ENCODE measurements at places on chromosomes 3 and 15. TPM values are rescaled to one million over a fixed set of nuclear protein-coding genes. Genes with fewer than 3 reads are reported as not detected.

GRCh38 chr3:141307351-141308059, 60.8 kb upstream of the ZBTB38 start:
- DNase-seq = no peak

DNA sequence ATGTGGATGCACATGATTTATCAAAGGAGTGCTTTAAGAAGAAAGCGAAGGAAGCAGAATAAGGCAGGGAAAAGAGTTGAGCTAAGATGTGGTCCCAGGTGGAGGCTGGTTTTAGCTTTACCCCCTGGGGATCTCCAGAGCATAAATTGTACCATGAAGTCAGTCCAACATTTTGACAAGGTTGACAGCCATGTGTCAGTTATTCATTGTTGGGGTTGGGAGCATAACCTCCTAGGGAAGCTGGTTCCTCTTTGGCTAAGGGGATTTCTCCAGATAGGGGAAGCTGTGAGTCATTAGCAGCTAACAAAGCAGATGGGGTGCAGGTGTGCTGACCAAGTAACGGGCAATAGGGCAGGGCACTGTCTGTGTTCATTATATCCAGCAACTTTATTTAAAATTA, 123.7 kb upstream of the IGSF10 start:
- peak; percentile 18 for DNase-seq

DNA sequence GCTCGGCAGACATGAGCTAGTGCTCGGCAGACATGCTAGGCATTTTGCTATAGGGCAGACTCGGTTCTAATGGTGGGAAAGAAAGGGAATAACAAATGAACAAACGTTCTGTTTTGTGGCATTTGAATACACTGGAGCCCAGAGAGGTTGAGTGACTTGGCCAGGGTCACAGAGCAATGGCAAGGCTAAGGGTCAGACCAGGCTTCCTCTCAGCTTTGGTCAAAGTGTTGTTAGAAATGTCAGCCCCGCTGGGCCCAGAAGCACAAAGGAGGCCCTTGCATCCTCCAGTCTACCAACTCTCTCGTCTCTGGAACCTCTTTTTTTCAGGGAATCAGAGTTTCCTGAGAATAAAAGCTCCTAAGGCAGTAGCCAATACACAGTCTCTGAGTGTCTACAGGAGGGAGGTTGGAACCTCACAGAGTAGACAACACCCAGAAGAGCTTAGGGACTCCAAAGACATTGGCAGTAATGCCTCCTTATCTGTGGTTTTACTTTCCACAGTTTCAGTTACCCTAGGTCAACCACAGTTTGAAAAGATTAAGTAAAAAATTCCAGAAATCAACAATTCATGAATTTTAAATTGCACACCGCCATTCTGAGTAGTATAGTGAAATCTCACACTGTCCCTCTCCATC, 47.3 kb downstream of the SSUH2 start:
- no peak for DNase-seq

DNA sequence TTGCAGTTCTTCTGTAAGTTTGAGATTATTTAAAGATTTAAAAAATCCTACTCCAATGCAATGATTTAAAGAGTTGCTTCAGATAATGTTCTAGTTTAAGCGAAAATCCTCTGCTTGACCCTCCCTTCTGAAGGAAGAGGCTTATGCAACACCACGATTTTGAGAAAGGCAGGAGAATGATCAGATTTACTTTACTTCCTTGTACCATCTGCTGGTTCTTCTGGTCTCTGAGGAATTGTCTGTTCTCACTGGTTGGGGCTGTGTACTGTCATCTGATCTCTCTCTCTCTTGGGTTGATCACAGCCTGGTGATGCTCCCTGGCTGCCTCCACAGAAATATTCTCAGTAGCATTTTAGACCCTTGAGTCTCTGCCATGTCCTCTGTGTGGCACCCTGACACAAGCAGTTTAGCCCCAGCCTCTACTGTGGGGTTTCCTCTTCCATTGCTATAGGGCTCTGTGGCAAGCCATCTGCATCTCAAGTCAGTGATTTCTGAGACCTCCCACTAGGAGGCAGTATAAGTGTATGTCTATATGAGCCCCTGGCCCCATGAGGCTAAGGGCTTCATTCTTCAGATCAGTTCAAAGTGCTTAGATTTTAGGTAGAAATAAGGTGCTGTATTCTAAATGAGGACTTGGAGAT, 50.8 kb upstream of the PLAAT1 start:
- peak; percentile 94 for DNase-seq

DNA sequence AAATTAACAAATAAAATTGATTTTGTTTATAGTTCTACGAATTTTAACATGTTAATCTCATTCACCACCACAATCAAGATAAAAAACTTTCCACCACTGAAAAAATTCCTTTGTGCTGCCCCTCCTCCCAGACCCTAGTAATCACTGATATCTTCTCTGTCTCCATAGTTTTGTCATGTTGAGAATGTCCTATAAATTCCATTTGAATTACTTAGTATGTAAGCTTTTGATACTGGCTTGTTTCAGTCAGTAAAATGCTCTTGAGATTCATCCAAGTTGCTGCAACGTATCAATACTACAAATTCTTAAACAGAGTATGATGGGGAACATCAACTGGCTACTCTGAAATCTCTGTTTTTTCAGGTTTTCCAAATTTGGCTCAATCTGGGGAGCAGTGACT, 129.6 kb downstream of the CTNNB1 start:
- no peak for DNase-seq

RLBP1 gene
- not detected for total RNA-seq

GRCh38 chr3:61452535-61453090, 108.8 kb upstream of the PTPRG start:
- no peak for DNase-seq

DNA sequence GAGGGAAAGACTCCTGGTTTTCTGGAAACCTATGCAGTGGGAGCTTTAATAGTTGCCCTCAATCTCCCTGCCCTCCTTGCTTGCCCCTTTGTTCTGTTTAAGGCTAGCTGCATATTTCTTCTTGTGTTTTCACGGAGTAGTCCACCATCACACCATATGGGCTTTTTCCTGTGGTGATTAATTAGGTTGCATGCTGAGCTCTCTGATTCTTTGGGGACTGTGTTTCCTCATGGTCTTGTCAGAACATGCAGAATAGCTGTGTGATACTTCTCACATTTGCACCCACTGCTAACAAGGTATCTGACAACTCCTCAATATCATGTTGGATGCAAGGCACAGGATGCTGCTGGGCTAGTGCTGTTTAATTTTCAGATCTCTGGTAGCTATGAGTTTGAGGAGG, 139.6 kb downstream of the PTPRG start:
- DNase-seq = no peak

- DNase-seq = no peak
These were observed 75.5 kb downstream of the MRPL46 start for GRCh38 chr15:88391700-88392099.

LDHAL6B gene
- not detected for total RNA-seq

DNA sequence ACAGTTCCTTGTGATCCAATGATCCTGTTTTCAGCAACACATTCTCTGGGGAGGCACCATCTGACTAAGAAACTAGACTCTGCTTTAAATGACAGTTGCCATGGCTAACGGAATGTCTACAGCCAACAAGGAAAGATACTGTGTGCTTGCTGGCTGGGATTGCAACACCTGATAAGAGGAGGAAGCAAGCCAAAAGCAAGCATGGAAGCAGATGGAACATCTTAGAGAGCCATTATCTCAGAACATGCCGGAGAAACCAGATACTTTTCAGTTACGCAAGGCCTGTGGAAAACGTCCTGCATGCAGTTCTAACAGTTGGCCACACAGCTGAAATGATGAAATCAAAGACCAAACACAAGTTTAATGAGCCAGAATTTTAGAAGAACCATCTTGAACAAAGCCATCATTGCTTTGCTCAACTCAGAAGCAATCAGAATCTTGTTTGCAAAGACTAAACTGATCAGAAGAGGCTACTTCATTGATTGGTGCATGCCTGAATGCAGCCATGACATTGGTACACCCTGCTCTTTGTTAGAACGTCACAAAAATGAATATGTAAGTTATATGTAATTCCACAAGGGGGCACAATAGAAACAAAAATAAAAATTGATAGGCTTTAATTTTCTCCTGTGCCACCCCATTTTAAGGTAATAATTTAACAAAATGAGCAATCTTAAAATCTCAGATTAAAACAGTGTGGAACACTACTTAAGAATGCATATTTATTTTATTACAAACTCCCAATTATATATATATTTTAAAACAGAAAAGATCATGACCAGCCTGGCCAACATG, 50.8 kb downstream of the GXYLT2 start:
- DNase-seq = peak; percentile 66

DNA sequence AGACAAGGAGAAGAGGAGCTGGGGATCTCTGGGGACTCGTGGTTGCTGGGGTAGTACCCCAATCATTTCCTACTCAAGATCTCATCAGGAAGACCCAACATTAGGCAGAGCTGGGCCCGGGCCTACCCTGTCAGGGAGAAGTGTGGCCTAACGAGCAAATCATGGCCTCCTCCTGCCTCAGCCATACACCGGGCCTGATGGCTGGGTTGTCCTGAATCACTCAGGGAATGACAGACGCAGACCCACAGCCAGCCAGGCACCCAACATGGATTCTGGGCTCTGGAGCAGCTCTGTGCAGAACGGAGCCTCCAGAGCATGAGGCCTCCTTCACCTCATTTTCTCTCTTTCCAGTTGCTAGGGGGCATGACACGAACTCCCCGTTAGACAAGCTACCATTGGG, 19.7 kb downstream of the ITGA11 start:
- DNase-seq = no peak

- DNase-seq = no peak
These were observed 32.9 kb upstream of the FBLN2 start for GRCh38 chr3:13515786-13516759.

DNA sequence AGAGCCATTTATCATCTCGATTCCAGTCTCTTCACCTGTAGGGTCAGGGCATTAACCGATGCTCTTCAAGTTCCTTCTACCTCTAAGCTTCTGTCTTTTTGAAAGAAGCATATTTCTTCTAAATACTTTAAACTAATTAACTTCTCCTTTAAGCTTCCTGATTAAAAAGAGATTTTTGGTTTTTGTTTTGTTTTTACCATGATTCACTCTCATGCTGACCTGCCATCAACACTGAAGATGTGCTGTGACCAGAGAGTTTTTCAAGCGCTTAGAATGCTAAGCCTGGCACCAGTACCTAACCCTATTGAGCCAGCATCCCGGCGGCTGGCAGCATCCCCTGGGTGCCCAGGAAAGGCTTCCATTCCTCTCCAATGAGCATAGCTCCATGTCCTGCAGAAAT, 89.3 kb downstream of the FOXP1 start:
- no peak for DNase-seq

VGLL4 gene
- 45.9 TPM for total RNA-seq

DNA sequence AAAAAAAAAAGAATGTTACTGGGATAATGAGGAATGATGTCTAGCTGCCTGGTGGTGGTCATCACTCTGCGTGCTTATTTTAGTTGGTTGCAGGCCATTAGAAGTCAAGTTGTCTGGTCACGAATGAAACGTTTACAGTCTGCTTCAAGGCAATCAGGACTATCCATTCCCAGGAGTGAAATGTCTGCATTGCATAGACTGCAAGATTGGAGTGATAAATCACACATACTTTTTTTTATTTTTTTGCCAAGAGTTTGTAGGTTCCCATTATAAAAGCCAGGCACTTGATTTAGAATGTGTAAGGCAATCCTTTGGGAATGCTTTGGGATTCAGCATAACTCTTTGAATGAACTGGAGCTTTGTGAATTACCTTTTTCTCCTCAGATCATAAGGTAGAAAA, 132.3 kb downstream of the STAC start:
- DNase-seq = no peak

GRCh38 chr3:128572644-128573105, 77.9 kb downstream of the RPN1 start:
- DNase-seq = peak; percentile 78

GRCh38 chr15:60917461-60918145, 311.5 kb downstream of the RORA start:
- DNase-seq = no peak

DNA sequence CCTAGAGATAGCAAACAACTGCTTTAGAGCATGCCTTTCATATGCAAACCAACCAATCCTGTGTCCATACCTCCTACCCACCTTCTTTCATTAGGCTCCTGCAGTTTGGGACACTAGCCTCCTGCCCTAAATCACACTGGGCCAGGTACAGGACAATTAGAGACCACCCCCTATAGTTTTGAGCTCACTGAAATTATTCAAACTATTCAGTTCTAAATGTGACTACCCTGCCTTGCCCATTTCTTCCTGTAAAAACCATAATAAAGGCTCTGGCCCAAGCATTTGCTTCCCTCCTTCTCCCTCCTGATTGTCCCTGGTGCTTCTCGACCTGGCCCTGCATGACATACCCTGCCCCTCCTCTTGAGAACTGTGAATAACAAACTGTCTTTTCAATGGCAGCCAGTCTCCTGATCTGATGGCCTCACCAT, 31.4 kb upstream of the LRIG1 start:
- DNase-seq = peak; percentile 89

DNA sequence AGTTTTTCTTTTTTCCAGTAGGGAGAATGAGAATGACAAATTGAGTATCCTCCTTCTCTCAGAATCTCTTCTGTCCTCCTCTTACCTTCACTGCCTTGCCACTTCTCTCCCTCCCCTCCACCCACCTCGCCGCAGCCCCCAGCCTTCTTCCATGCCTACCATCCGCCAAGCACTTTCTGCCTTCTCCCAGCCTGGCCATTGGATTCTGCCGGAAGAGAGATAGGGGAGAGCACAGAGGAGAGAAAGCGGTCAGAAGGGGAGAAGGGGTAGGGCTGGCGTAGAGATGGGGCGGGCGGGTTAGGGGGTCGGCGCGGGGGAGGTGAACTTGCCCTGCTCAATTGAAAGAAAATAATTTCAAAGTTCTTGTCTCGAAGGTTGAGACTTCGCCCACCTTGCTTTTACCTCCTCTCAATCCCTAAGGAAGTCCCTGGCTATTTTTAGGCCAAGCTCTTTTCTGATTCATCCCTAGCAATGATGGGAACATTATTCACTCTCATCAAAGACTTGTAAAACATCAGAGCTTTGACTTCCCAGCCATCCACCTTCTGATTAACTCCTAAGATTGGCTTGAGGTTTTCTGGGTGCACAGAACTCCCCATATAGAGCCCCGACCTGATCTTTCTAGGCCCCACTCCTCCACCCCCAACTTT, 811 bp downstream of the C3orf52 start:
- peak; percentile 19 for DNase-seq

DNA sequence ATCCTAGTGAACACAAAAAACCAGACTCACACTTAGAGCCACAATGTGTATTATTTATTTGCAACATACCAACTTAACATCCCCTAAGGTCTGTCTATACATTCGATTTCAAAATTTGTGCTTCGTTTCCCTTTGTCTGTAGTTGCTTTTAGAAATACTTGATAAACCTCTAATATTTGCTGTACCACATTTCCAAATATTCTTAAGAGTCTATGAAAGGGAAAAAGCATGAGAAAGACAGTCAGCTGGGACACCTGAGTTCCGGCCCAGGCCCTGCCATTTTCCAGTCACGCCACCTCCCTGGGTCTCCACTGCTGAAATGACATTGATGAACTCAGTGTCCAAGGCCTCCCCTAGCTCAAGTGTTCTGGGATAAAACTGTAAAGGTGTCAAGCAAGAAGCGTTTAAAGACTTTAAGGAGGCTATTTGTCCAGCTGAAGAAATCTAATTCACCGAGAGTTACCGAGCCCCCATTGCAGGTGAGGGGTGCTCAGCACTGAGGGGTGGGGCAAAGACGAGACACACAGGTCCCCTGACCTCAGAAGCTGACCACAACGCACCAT, 26.6 kb downstream of the LRRC2 start:
- no peak for DNase-seq
